NCI-H2081 treated with DMSO at 0.1 percent for 48 hours (cell line): ENCODE measurements at places on chromosomes 3 and 15.

GRCh38 chr3:155553780-155554179 is 191.1 kb downstream of the PLCH1 start:
- DNase-seq: no peak

- DNase-seq: no peak
These were observed 54.4 kb downstream of the ATP8B4 start for GRCh38 chr15:50064673-50065072.

GRCh38 chr3:69129531-69129930 is 7.1 kb upstream of the LMOD3 start:
- no peak for DNase-seq

DNA sequence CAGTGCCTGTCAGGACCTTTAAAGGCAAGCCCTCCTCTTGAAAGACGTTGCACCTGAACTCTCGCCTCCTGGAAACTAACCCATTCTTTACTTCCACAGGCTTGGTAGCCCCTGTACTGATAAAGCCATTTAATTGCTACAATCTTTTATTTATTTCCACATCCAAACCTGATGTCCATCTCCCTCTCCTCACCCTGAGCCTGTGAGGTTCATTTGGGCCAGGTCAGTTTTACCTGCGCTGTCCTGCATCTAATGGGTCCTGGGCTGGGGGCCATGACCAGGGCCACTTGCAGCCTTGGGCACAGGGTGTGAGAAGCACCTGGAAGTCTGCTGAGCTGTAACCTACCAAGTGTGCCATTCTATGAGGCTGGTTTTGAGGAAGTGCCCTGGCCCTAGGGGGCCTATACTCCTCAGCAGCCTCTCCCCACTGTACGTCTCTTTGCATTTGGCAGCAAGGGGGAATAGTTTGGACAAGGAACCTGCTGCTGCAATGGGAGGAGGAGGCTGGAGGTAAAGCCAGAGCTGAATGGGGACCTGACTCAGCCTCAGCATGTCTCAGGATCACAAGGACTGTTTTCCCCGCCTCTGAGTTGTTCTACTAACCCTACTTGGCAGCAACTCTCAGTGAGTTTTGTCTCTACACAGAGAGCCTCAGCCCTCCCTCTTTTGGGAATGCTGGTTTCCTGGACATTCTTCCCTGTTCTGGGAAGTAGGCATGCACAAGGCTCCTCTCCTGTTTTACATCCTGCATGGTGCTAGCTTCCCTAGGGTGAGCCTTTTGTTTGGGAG is 53.8 kb downstream of the WDR76 start:
- DNase-seq: no peak

DNA sequence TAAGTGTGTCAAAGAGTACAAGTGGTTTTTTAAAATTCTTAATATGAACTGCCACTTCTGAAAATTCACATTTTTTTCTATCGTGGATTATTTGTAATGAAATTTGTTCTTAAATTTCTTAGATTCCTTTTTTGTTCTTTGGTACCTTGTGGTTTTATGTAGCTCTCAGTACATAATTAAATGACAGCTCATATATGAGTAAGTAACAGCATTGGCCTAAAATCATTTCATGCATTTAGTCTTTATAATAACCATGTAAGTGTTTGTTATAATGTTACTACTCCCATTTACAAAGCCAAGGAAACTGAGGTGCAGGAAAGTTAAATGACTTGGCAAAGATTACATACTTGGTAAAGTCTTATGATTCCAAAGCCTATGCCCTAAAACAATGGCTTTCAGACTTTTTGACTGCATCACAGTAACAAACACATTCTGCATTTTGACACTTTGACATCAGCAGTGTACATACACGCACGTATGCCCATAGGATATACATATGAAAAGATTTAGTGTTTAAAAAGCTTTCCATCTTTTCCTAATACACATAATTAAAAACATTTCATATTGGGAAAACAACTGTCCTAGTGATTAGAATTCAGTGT is 14.9 kb downstream of the SPRED1 start:
- DNase-seq: no peak

GRCh38 chr3:132570016-132570415 is 27.1 kb upstream of the ACKR4 start:
- no peak for DNase-seq
